Activated CD4-positive, alpha-beta T cell treated with anti-CD3 and anti-CD28 coated beads, Interleukin-2, amount 10 ng/mL, durations not matched to agents 7 days and 5 days (primary cell): ENCODE measurements at places on chromosomes 7 and 10. TPM values are rescaled to one million over a fixed set of nuclear protein-coding genes. Genes with fewer than 3 reads are reported as not detected.
A peak's percentile ranks its signal among the peaks of the same experiment; 100 is the strongest.

The CUBN gene
- 2.4 TPM for total RNA-seq

- DNase-seq = no peak
These were observed 35.6 kb upstream of the LAMB4 start for GRCh38 chr7:108165723-108166122.

The SPDYE11 gene
- total RNA-seq = not detected

GRCh38 chr7:27346531-27347275 is 104.1 kb downstream of the EVX1 start:
- DNase-seq = no peak

The PNLIPRP1 gene
- not detected for total RNA-seq

DNA sequence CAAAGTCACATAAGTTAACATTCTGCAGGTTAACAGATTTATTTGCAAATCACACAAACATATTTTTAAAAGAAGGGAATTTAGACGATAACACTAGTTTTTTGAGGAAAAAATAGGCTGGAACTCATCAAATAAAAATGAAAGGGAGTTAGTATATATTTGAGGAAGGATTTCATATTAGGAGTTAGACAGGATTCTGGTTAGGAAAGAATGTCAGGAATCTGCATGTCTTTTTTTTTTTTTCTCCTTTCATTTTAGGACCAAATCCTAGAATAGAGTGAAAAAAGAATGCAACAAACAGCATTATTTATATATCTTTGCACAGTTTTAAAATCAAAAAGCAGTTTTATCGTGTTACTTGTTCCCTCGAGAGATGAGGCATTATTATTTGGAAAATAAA is 8.9 kb upstream of the TRDMT1 start:
- no peak for DNase-seq

- no peak for DNase-seq
These were observed 54.5 kb upstream of the EMX2 start for GRCh38 chr10:117488004-117488403.

The TRUB1 gene
- total RNA-seq = 12.3 TPM

DNA sequence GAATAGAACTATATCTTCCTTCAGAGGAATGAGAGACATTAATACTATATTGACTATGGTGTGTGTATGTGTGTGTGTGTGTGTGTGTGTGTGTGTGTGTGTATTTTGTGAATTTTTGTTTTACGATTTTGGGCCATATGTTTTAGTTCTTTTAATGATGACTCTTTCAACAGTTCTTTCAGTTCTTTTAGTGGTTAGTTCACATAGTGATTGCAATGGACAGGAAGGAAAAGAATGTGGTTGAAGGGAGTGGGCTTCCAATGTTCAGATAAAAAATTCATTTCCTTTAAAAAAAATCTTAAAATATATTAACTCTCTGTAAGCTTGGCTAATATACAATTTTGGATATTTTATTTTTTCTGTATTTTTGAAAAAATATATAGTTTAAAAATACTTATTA is 315.7 kb upstream of the DGKB start:
- no peak for DNase-seq

DNA sequence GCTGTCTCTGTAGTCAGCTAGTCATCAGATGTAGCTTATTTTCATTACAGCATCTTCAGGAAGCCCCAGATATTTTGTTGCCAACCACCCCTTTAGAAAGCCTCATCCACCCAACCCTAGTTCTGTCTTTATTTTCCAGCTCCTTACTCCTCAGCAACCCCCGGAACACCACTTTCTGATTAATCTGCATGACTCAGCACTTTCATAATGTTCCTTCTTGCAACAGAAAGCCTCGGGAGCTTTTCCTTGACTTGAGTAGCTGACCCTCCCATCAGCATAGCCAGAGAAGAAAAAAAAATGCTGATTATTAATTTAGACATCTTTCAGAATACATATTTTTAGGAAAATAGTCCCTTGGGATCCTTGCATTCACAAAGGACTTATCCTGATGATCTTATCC is 244.0 kb upstream of the CXCL12 start:
- DNase-seq = no peak

The TUBAL3 gene
- total RNA-seq = not detected

GRCh38 chr10:132363921-132364593 is 32.1 kb downstream of the LRRC27 start:
- DNase-seq = no peak

- no peak for DNase-seq
These were observed 85.6 kb downstream of the CHST15 start for GRCh38 chr10:124007773-124008145.

- DNase-seq = no peak
These were observed 26.0 kb upstream of the HNRNPH3 start for GRCh38 chr10:68305854-68306253.

The CACNA2D1 gene
- not detected for total RNA-seq

The ZNF735 gene
- total RNA-seq = not detected

The GSAP gene
- total RNA-seq = 7.8 TPM

- no peak for DNase-seq
These were observed 8.6 kb upstream of the NKX2-3 start for GRCh38 chr10:99524050-99524666.

The BPGM gene
- total RNA-seq = 15.5 TPM

DNA sequence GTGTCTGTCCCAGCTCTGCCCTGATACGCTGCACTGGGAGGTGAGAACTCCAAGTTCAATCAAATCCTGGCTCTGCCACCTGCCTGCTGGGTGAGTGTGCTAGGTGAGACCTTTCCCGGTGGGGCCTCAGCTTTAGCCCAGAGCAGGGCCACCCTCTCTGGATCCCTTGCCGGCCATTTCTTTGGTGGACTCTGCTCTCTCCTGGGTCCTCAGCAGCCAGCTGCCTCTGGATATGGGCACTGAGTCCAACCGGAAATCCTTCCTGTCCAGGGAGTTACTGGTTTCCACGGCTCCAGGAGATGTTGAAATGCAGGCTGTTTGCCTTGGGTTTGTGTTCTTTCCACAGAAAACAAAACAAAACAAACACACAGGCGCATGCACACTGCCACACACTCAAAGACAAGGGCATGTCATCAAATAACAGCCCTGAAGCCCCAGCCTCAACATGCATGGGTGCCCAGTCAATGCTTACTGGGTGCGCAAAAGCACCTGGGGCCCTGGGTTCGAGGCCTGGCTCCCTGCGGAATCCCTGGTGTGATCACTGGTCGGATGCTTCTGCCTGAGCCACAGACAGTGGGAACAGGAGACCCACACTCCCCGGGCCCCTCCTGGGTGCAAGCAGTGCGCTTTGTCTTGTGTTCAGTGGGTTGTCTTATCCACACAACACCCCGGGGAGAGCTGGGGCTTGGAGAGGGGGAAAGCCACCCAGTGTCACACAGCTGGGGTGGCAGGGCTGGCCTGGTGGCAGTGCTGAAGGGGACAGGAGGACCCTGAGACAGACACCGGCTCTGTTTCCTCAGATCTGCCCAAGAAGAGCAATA is 33.1 kb downstream of the PPIF start:
- no peak for DNase-seq

- no peak for DNase-seq
These were observed 88.3 kb upstream of the SEMA3D start for GRCh38 chr7:85275204-85275603.

DNA sequence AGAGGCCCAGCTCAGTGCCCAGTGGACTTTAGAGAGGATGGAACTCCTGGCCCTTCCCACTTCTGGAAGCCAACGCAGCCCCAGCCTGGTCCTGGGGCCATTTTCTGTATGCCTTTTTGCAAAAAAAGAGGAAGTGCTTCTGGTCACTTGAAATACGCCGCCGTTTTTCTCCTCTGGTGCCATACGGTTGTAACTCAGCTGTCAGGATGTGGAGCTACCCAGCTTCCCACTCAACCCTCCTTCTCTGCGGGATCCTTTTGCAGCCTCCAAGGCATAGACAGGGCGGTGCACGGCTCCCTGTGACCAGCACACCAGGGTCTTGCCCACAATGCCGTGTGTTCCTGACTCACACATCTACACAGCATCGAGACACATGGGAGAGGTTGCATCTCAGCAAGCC is 369.6 kb downstream of the TCERG1L start:
- no peak for DNase-seq

DNA sequence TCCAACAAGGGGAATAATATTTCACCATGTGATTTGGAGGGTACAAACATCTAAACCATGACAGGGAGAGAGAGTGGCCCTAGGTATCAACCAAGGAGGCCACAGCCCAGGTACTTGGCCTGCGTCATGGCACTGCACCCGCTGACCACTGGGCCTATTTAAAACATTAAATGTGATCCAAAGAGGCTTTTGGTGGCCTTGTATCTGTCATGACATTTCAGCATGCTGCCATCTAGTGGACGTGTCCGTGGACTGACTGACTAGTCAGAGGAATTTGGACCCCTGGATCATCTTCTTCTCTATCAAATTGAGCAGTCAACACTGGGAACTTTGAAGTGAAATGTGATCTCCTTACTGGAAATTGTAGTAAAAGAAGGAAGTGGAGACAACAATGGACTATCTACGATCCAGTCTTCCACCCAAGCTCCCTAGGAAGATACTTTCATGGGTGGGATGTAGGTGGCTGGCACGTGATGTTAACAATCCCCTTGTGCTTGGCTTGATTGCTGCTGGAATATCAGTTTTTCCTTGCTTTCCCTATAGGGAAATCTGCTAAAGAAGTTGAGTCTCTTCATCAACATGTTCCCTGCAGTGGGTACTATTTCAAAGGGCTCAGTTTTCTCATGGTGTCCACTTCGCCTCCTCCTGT is 24.6 kb upstream of the ITGA8 start:
- DNase-seq = peak; percentile 60

- DNase-seq = no peak
These were observed 912 bp upstream of the OAT start for GRCh38 chr10:124419635-124420034.

The PDZD8 gene
- 13.4 TPM for total RNA-seq

DNA sequence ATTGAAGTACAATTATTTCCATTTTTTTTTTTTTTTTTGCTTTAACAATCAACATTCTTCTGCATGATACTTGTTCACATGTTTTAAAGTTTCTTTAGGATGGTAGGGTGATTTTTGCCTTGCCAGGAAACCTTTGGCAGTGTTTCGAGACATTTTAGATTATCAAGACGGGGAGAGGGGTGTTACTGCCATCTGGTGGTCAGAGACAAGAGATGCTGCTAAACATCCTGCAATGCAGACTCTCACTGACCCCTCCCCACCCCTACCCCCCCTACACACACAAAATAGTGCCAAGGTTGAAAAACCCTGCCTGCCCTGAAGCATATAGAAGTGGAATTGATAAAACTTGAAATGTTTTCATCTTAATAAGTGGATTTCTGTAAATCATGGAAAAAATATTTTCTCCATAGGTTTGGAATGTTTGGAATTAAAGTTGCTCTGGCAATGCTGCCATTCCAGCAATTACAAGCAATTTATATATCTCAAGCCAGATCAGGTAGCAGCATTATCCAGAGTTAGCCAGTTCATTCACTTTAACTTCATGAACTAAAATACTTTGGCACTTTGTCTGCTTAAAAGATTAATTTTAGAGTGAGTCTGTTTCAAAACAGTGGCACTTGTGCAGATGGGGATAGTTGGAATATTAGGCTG is 62.1 kb downstream of the SDHAF3 start:
- DNase-seq = peak; percentile 62
